ENCODE measurements at places on chromosomes 3 and 15.
A peak's percentile ranks its signal among the peaks of the same experiment; 100 is the strongest.

DNA sequence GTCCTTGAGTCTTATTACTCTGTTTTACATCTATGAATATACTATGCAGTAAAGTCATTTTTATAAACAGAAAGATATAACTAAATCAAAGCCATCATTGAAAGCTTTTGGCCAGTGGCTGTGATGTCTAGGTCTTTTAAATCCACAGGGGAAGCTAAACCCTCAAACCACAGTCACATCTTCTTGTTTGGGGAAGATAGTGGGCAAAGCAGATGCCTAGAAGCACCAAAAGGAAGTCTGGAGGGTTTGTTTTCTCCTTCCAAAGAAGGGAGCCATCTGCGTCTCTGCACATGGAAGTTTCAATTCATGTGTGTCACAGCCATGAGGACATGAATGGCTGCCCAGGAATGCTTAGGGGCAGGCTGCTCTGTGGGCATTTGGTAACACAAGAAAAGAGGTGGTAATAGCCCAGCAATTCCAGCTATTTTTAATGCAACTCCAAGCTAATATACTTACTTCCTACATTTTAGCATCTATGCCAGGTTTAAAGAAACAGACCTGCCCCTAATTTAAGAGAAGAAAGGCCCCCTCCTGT lies 322.2 kb downstream of the SLC9A9 start:
- DNase-seq: no peak

DNA sequence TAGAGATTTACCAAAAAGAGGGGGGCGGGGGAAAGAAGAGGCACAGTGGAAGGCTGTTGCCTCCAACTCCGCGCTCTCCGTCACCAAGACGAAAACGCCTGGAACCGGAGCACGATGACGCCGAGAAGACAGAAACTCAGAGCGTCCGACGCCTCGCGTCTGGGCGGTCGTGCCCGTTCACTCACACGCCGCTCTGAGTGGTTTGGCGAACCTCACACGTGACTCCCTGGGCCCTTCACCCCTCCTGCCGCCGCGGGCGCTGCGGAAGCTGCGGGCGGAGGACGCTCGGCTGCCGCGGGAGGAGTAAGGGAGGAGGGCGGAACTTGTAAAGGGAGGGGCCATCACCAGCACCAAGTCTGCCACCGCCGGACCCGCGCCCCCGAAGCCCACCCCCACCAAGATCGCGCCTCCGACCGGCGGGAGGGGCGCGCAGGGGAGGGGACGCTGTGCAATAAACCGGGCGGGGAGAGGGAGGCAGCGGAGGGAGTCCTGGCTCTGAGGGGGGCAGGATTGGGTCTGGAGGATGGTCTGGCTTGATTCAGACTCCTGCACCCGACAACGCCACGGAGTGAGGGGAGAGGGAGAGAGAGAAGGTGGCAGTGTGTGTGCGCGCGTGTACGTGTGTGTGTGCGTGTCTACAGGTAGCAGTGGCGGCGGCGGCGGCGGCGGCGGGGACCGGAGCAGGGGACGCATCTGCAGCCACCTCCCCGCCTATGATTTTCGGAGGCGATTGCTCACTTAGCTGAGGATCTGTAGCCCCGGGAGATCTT lies 1.9 kb upstream of the NLGN1 start:
- DNase-seq: no peak

GRCh38 chr3:156586905-156587759 lies 32.2 kb upstream of the SSR3 start:
- DNase-seq: no peak

DNA sequence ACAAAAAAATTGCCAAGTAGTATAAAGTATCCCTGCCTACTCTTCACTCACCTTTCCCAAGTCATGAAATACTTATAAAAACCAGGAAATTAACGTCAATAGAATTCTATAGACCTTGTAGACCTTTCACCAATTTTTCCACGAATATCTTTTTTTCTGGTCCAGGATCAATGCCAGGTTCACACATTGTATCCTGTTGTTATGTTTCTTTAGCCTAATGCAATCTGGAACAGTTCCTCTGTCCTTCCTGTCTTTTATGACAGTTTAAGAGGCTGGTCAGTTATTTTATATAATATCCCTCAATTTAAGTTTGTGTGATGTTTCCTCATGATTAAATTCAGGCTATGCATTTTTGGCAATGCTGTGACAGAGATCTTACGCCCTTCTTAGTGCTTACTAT lies 63.2 kb upstream of the MAGI1 start:
- no peak for DNase-seq

DNA sequence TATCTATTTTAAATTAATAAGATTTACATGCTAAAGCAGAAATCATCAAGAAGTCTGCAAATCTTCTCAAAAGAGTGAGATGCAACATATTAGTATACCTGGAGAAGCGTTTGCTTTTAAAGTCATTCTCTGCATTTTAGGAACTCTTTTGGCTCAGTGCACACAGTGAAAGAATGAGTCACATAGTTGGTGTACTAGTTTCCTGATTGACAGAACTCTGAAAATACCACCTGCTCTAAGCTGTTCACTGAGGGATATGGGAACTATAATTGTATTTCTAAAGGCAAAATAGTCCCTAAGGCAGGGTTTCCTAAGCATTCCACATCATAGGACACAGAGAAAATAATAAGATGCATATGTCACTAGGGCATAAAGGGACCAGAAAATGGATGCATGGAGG lies 838.5 kb downstream of the DIPK2A start:
- no peak for DNase-seq

GRCh38 chr3:81490541-81491288 lies 270.7 kb downstream of the GBE1 start:
- peak; percentile 66 for DNase-seq

DNA sequence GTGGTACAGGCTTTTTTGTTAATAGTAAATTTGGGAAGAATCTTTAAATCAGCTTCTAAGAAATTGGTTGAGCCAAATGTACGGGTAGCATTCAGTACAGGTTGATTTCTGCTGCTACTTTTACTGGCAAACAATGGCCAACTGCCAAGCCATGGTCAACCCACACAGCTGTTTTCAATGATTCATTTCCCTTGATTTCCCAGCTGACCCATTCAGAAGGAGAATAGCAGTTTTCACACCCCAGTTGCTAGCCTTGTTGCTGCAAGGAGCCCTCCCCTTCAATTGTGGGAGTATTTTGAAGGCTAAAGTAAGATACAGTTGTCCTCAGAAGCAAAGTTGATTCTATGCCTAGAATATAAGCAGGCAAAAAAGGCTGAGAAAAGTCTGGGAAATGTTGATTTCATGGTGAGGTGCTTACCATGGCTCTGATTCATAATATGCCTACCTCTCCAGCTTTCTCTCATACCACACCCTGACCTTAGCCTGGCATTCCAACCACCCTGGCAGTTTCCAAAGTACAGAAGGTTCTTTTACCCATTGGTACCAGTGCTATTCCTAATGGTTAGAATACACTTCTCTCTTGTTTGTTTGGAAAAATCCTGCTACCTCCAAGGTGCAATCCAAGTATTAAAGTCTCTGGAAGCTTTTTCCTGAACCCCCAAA lies 320.3 kb upstream of the TGFBR2 start:
- DNase-seq: no peak

DNA sequence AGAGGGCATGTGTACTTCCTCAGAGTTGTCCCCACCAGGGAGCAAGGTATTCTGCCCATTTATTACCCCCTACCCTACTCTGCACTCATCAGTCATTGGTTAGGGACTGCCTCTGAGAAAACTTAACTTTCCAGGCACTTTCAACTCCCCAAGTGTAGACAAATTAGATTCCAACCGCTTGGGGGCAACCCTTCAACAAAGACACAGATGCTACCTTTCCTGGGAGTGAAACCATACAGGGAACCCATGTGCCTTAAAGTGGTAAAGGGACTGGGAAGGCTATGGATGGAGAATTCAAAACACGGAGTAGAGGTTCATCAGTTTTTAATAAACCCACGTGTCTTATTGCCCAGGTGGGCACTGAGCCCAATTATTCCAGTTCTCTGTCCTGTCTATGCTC lies 19.4 kb upstream of the UBE2E2 start:
- DNase-seq: no peak

DNA sequence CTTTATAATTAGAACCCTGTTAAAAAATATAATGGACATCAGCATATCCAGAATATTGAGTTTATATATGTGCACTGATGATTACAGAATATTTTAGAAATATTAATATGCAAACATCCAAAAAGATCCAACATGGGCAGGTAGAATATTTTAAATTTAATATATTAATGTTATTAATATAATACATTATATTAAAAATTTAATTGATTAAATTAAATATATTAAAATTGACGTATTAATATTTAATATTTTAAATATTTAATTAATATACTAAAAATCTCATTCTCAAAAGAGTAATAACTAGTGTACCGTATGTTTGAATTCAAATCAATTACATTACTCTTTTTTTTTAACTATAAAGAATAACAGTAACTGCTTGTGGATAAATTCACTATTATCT lies 73.8 kb upstream of the FURIN start:
- DNase-seq: no peak

DNA sequence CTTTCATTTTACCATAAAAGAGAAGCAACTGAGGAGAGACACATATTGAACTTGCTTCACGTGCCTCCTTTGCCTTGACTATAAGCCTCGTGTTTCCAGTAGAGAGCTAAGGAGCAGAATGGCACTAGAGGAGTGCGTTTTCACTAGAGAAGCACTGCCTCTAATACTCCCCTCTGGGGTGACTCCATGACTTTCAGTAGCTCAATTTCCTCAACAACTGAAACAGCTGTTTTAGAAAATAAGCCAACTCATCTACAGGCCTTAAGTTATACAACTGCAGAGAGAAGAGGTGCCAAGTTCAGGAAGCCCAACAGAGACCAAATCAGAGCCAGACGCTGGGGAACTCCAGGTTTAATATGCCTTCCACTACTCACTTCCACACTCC lies 1.9 kb downstream of the UBP1 start:
- no peak for DNase-seq

GRCh38 chr15:100966997-100967396 lies 47.8 kb downstream of the LRRK1 start:
- no peak for DNase-seq

- DNase-seq: no peak
Measured at GRCh38 chr3:107660306-107660976, 137.7 kb downstream of the BBX start.

- no peak for DNase-seq
Measured at GRCh38 chr3:184399410-184399809, 19.6 kb downstream of the CHRD start.

GRCh38 chr3:65953301-65953812 lies 85.4 kb downstream of the MAGI1 start:
- DNase-seq: no peak

- no peak for DNase-seq
Measured at GRCh38 chr3:43254125-43254524, 32.2 kb upstream of the SNRK start.

DNA sequence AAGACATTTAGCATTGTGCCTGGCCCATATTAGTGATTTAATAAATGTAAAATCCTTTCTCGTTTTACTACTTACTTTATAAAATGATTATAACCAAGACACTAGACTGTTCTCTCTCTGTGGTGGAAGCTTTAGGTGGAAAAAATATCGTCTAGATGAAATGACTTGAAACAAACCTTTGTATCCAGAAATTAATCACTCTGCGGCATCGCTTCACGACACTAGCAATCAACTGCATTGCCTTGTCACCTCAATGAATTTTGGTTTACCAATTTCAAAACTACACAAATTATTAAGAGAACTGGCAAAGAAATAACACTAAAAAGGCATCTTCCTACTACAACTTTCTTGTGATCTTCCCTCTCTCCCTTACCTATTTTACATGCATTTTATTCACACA lies 627.2 kb upstream of the ROBO1 start:
- no peak for DNase-seq

DNA sequence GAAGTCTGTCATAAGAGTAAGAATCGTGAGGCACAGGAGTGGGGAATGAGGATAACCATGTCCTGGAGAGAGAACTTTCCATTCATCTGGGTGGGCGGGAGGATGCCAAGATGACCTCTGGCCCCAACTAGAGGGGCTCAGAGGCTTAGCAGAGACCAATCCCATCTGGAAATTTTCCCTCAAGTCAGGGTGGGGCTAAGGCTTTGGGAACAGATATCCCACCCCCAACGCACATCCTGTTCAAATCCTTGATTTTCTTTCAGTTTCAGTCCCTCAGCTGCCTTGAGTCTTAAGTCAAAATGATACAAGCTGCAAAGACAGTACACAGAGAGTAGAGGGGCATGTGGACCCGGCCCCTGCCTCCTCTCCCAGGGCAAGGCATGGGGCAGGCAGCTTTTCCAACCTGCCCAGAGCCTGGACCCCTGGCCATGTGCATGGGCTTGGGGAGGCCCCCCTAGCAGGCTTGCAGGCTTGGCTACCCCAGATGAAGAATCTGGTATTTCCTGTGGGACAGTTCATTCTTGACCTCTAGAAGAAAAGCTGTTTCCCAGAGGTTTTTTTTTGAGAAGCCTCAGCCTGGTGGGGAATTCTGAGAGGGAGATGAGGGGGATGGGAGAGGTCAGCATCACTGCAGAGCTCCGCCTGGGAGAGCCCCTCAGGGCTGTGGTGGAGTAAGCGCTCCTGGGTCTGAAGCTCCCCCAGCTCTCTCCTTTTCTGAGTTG lies 109.7 kb upstream of the HACD2 start:
- DNase-seq: no peak

GRCh38 chr3:53550005-53550620 lies 55.7 kb downstream of the CACNA1D start:
- no peak for DNase-seq

DNA sequence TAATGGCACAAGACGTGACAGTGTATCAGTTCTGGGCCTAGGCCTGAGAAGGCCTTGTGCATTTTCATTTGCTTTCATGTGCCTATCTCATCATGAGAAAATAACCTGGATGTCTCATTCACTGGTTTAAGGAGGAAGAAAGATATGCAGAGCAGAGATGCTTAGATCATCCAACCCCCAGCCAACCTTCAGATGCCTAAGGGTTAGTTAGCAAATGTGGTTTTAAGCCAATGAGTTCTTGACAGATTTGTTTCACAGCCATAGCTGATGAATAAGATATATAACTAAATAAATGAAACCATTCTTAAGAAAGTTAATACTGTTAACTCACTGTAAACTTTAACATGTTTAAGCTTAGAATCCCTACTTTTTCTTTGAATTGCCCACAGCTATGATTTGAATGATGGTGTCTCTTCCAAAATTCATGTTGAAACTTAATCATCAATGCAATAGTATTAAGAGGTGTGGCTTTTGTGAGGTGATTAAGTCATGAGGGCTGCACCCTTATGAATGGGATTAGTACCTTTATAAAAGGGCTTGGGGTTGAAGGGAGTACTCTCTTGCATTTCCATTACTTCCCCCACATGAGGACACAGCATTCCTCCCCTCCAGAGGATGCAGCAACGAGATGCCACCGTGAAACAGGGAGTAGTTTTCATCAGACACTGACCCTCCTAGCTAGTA lies 324.6 kb upstream of the TBC1D5 start:
- no peak for DNase-seq

DNA sequence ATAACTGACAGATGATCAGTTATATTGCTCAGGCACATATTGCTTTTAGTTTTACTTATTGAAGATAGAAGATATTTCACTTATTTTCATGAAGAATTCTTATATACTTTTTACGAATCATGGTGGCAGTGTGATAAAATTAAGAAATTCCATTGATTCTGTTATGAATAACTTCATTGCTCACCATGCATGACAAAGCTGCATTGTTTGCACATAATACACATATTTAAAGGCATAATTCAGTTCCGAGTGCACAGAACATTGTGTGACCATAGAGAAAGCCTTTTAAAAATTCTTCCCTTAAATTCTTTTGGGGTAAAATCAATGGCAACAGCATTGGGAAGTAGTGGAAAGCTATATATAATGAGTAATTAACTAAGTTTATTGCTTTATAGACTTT lies 82.5 kb upstream of the NAALADL2 start:
- DNase-seq: no peak

GRCh38 chr15:24954783-24955530 lies at the start of the genes SNRPN and SNURF:
TSS of gene SNRPN (plus strand) at chr15:24954987. CDS start at chr15:24974454, 19,467 bp downstream.
TSS of gene SNURF (plus strand) at chr15:24954987. CDS start at chr15:24955049, 62 bp downstream.
- peak; percentile 26 for DNase-seq

- no peak for DNase-seq
Measured at GRCh38 chr3:9230596-9230995, 18.9 kb downstream of the SRGAP3 start.
